ENCODE measurements at places on chromosomes 1 and 21.

DNA sequence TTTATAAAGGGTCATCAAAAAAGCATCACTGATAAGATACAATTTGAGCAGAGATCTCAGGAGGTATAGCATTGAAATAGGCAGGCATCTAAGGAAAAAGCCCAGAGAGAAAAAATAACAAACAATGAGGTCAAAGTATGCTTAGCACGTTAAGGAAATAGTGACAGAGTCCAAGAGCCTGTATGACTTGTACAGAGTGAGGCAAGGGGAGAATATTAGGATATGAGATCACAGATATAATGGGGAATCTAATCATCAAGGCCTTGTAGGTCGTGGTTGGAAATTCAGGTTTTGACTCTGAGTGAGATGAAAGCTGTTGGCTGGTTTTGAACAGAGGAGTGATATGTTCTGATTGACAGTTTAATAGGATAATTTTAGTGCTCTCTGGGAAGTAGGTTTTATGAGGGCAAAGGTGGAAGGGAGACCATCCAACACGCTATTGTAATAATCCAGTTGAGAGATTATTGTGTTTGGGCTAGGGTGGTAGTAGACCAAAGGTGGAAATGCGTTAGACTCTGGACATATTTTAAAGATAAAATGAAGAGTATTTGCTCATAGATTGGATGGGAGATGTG lies 644.6 kb upstream of the TMPRSS15 start:
- peak; percentile 12 for DNase-seq

- DNase-seq, result no peak
Observed at GRCh38 chr1:22936681-22937080, 36.0 kb downstream of the LACTBL1 start.

DNA sequence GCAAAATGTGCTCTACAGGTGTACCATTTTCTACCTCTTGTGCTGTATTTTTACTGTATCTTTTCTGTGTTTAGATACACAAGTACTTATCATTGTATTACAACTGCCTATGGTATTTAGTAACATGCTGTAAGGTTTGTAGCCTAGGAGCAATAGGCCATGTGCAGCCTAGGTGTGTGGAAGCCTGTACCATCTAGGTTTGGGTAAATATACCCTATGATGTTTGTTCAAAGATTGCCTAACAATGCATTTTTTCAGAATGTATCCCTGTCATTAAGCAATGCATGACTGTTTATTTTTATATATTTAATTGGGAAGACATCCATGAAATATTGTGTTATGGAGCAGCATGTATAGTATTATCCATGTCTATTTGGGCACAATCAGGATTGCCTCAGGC lies 11.0 kb downstream of the ETV3L start:
- no peak for DNase-seq

GRCh38 chr1:193222056-193222615 lies 35.7 kb upstream of the B3GALT2 start:
- DNase-seq, result no peak

DNA sequence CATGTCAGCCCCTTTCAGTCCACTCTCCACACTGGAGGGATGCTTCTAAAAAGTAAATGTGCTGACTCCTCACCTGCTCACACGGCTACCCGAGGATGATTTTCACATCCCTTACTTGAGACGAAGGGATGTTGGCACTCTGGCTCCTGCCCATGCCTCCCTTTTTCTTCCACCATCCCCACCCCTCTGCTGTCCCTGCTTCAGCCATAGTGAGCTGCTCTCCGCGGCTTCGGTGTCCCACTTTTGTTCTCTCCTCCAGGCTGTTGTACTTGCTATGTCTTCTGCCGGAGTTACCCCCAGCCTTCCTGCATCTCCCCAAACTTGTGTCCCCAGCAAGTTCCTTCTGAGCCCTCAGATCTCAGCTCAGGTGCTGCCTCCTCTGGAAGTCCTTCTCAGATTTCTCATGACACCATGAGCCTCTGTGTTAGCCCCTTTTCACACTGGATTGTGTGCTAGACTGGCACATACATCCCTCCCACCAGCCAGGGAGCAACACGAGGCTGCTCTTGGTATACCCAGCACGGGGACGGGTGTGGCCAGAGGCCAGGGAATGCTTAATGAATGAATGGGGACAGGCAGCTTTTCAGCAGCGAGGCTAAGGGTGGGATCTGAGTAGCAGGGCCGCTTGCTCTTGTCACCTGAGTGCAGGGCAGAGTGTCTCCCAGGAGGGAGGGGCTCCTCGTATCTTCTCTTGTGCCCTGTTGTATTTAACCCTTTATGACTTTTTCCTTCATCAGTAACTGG lies 1.3 kb downstream of the ACOT11 start:
- peak; percentile 12 for DNase-seq

DNA sequence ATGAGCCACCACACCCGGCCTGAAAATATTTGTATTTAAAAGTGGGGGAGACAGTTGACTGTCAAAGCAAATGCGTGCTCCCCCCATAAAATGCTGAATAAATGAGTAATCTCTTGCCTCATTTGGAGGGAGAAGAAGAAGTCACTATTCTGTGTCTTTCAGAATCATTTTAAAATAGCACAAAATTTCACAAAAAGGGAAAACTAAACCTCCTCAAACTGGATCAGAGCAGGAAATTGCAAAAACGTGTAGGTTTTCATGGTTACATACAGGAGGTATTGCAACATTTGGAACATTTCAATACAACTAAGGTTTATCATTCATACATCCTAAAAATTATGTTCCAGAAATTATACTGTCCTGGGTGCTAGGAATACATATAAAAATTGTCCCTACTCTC lies 13.6 kb downstream of the MTF1 start:
- DNase-seq, result no peak

DNA sequence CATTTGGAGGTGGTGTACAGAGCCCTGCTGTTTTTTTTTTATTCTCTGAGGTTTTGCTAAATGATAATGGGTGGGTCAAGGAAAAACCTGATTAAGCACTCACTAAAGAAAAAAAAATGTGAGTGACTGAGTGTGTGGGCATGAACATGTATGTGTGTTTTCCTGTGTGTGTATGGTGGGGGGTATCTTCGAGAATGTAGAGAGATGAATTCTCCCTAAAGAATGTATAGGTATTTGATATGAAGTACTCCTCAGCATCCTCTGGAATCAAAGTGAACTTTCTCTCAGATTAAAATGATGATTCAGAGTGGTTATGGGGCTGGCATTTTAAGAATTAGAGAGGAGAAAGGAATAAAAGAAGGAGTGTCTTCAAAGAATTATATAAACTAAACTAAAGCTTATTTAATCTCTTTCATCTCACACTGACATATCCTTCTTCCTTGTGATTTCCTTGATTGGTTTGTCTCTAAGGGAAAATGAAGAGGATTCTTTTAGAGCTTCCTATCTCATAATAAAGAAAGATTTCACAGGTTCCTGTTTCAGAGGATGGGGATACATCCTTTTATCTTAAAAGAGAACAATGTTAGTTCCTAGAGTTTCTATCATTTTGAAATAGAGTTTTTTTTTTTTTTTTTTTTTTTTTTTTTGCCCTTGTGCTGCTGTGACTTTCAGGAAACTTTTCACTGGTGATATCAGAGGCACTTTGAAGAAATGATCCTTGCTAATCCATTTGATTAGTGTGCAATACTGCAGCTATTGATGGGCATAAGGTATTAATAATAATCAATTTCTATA lies 23.9 kb downstream of the S1PR1 start:
- no peak for DNase-seq

- no peak for DNase-seq
Observed at GRCh38 chr1:224392411-224393249, 36.0 kb downstream of the CNIH4 start.

DNA sequence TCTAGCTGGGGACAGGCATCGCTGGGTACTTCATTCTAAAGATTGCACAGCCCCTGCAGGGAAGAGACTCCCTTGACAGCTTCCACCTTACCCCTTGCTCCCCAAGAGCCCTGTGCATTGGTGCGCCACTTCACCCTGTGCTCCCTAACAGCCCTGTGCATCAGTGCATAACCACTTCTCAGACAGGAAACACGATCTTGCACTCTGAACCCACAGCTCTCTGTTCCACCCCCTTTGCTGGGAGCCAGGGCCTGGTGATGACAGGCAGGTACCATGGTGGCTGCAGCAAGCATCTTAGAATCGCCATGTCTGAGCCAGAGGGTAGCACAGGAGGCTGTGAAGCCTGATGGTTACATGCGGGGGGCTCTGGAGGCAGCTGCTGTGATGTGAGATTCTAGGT lies 5.0 kb downstream of the ALPL start:
- DNase-seq, result no peak

GRCh38 chr1:93845538-93846205 lies 33.3 kb downstream of the DNTTIP2 start:
- DNase-seq, result no peak

GRCh38 chr1:116508984-116509980 lies 61.5 kb downstream of the CD58 start:
- no peak for DNase-seq

DNA sequence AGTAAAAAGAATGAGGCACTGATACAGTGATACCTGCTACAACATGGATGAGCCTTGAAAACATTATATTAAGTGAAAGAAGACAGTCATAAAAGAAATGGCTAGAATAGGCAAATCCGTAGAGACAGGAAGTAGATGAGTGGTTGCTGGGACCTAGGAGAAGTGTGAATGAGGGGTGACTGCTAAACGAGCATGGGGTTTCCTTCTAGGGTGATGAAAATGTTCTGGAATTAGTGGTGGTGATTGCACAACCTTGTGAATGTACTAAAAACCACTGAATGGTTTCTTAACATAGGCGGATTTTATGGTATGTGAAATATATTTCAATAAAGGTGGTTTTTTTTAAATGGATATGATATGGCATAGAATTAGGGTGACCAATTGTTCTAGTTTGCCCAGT lies 12.6 kb upstream of the SERINC2 start:
- DNase-seq, result no peak

- no peak for DNase-seq
Observed at GRCh38 chr1:200468264-200469001, 58.6 kb upstream of the ZNF281 start.

DNA sequence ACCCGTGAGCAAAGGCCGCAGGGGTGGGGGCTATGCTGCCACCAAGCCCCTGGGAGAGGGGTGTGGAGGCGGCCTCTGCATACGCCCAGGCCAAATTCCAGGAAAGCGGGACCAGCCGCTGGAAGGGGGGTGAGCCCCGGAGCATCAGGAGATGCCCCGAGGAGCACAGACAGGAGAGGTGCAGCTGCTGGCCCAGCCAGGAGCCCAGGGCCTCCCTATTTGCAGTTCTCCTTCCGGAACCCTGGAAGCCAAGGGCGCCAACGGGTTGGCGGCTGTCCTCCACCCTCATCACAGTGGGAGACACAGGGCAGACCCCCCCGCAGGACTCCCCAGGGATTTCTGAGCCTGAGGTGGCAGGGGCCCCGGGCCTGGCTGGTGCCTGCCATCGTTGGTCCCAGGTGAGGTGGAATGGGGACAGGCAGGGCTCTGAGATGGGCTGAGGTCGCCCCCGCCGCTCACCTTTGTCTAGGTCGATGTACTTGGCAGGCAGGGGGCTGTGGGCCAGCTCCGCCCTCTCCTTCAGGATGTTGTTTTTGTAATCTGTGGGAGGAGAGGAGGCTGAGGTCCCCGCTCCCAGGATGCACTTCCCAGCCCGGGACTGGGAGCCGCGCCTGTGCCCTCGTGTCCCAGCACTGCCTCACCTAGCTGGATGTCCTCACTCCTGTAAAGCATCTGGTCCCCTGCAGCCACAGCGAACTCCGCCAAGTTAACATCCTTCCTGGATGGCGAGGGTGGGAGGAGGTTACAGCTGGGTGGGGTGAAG lies 4.4 kb upstream of the DVL1 start:
- DNase-seq, result no peak

- DNase-seq, result no peak
Observed at GRCh38 chr1:37156646-37157045, 122.3 kb upstream of the GRIK3 start.

- DNase-seq, result no peak
Observed at GRCh38 chr1:193321242-193321840, 134.9 kb upstream of the B3GALT2 start.

- no peak for DNase-seq
Observed at GRCh38 chr1:14976256-14976655, 177.3 kb upstream of the TMEM51 start.

GRCh38 chr1:76162254-76162653 lies 87.7 kb downstream of the ST6GALNAC3 start:
- DNase-seq, result no peak

DNA sequence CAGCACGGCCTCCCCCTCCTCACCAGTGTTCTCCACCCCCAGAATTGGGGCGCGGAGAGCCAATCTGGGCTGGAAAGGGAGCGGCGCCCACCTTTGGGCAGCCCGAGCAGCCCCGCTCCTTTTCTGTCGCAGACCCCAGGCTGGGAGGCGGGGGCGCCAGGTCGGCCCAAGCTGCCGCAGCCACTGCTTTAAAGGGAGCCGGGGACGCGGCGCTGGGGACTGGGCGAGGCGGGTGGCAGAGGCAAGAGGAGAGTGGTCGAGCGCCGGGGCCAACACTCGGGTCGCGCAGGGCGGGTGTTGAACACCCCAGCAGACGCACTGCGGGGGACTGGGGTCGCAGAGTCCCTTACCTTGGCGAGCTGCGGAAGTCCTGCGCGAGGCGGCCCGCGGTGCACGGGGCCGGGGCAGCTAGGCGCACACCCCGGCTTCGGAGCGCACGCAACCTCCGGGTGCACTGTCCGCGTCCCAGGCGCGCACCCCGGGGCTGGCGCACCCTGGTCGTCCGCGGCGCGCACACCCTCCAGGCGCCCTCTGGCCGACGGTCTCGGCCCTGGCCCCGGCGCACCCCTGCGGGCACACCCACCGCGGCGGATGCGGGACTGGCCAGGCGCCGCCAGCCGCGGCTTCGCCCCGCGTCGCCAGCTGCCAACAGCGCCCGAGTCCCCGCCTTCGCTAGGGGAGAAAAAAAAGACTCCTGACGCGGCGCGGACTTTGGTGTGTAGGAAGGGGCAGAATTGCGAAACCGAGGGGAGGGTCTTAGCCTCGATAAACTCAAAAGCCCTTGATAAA lies at the start of gene KANK4:
KANK4 (minus strand) TSS at position 679 of the 789 bp plus-strand sequence. CDS start 37,870 bp downstream, outside the sequence.
- peak; percentile 56 for DNase-seq

GRCh38 chr21:46127239-46128105 lies 27.9 kb downstream of the FTCD start:
- no peak for DNase-seq

DNA sequence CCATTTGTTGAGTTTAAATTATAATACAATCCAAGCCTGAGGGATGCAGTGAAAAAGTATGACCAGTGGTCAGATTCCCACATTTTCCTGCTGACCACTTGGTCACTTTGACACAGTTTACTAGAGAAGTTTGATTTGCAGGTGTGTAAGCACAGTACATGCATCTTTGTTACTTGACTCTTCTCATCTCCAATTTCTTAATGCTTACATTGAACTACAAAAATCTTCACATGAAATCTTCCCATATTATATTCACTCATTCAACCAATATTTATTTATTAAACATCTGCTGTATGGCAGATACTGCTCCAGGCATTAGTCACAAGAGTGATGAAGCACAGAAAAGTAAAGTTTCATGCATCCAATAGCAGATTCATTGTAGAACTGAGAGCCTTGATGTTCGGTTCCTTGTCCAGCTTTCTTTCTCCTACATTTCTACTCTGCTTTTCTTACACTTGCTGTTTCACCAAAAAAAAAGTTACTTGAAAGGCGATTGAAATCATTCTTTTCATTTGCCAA lies 211.7 kb downstream of the NFIA start:
- no peak for DNase-seq

- no peak for DNase-seq
Observed at GRCh38 chr1:8023995-8024313, 2.2 kb downstream of the ERRFI1 start.

- DNase-seq, result no peak
Observed at GRCh38 chr1:157659576-157660247, 40.9 kb downstream of the FCRL3 start.

Data from HEK293T (cell line).